ENCODE measurements at places on chromosomes 2 and 18.

DNA sequence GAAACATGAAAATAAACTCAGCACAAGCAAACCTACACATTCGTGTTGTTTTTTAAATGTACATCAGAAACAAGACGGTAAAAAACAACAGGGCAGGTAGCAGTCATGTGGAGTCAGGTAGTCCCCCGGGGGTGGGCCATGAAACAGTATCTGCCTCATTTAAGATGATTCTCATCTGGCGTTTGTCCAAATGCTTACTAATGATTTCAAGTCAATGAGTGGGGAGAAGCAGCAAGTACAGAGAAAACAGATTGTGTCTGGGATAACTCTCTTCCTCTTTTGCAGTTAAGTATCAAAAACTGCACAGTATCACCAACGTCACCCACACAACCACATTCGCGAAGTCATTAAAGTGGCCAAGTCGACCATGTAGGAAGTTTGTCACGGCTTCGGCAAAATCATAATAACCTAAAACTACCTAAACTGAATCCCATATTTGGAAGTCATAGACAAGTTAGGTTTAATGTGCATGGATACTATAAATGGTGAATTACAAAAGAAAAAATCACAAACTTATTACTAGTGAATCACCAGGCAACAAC lies 1.3 kb downstream of the LAPTM4A start:
- DNase-seq, result peak; percentile 51

- DNase-seq, result no peak
Measured at GRCh38 chr2:65754219-65754618, 321.8 kb upstream of the SPRED2 start.

DNA sequence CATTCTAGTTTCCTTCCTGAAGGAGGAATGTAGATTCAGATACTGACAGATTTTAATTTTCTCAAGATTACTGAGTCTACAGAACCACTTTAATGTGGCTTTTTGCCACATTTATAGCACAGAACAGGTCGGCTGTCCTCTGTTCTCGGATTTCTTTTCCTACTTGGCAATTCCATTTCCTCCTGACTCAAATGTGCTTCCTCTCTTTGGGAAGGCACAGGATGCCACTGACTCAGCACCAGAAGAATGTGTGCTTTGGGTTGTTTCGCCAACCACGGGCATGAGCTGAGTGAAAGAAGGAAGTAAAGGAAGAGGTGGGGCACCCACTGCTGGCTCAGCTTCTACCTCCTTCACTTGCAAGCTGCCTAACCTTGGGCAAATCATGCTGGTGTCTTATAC lies 970.6 kb upstream of the ACVR2A start:
- no peak for DNase-seq

DNA sequence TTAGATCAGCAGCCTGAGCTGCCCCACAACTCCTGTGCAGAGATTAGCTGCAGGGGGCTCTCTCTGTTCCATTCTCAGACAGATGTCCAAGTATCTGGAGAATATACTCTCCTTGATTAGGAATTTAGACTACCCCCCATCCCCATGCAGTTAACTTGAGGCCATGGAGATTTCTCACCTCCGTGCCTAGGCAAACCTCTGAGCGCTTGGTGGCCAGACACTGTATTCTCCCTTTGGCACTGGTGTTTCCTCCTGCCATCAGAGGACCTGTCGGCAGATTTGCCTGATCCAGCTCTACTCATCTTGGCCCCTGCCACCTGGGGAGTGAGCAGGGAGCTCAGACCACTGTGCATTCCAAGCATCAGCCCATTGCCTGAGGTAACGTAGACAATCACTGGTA lies 48.3 kb downstream of the ZNF804A start:
- no peak for DNase-seq

DNA sequence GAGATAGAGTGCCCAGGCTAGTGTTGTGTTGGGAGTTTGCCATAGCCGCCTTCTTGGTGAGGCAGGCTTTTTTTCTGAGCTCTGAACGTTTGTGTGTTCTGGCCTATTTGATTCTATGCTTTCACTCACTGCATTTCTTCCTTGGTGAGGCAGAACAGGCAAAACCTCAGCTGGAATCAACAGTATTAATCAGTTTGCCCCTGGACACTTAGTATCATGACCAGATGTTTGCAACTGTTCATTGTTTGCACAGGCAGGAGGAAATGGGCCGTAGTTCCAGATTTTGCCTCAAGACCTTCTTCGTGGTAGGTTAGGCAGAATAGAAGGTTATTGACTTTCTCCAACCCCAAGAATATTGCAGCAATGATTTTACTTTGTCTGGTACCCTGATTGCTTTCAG lies 218.1 kb upstream of the RASGRP3 start:
- no peak for DNase-seq

DNA sequence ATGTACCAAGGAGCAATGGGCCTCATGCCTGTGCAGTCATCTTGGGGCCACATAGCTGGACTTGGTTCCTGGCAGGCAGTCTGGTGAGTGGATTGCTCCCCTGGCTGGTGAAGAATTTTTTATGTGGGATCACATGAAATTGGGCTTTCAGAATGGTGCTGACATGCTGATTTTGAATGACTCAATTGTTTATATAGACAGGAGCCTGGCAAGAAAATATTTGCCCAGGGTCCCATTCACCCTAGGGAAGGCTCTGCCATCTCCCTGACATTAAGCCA lies 266.9 kb downstream of the DYSF start:
- no peak for DNase-seq

DNA sequence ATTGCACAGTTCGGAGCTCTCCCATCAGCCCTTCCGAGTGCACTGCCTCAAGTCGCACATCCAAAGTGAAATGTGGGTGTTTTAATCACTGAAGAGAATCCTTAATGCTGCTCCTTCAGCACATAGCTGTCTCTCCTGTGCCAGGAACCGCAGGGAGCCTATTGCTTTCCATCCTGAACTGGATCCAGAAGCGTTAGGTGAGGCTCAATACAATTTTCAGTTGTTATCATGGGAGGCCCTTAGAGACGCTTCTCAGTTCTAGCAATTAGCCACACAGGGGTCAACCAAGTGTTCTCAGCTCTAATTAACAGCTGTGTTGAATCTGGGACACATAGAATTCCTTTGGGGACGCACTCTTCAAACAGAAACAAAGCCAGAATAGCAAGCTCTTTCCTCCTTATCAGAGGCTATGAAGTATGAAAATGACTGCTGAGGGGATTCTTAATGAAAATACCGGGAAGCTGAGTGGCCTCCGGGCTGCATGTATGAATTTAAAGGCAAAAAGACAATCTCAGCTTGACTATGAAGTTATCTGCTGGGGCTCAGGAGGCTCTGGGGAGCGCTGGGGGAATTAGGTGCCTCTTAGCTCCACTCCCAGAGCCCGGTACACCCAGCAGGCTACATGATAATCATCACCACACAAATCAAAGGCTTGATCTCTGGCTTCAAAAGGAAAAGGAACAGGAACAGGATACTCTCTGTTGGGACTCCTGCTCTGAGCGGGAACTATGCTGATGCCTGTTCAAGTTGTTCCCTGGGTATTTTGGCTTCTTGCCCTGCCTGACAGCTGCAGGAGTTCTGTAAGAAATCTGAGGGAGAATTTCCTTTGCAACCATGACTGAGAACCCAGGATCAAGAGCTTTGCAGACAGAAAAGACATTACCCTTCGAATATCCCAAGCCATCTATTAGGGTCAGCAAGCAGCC lies 55.4 kb upstream of the NCOA1 start:
- DNase-seq, result peak; percentile 72

DNA sequence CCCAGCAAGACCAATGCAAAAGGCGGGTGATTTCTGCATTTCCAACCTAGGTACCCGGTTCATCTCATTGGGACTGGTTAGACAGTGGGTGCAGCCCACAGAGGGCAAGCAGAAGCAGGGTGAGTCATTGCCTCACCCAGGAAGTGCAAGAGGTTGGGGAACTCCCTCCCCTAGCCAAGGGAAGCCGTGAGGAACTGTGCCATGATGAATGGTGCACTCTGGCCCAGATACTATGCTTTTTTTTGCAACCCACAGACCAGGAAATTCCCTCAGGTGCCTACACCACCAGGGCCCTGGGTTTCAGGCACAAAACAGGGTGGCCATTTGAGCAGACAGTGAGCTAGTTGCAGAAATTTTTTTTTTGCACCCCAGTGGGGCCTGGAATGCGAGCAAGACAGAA lies 662.6 kb upstream of the ACVR2A start:
- no peak for DNase-seq

GRCh38 chr2:9554921-9555296 lies 721 bp downstream of the ADAM17 start:
- peak; percentile 90 for DNase-seq

DNA sequence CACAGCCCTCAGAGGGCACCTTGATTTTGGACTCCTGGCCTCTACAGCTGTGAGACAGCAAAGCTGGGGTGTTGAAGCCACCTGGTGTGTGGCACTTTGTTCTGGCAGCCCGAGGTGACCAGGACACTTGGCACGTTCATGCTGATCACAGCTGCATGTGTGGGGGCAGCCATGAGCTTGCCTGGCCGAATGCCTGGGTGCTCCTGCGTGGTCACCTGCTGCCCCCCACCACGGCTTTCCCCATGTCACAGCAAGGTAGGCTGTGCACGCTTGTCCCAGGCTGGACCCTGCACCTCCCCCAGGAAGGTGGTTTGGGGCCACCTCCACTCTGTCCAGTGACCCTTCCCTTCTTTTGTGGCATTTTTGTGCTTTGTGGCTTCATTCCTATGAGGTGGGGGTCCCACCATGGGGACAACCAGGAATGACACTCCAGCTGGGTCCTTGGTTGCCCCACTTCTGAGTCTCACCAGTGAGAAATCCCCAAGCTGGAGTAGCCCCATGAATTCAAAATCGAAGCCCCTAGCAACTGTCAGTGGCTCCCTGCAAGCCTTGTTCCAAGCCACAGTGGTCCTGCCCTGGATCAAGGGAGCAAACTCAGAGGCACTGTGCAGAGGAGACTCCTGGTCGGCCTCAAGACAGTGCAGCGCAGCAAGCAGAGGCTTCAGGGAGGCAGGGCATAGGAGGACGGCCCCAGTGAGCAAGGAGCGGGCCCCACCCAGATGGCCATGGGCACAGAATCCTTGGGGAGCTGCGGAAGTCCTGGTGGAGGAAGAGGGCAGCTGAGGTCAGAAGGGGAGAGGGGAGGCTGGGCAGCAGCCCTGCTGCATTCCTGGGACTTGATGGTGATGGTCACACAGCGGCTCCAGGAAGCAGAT lies 121.4 kb upstream of the HS6ST1 start:
- DNase-seq, result no peak

GRCh38 chr18:23133860-23134779 lies 1.2 kb upstream of the CABLES1 start:
- no peak for DNase-seq

DNA sequence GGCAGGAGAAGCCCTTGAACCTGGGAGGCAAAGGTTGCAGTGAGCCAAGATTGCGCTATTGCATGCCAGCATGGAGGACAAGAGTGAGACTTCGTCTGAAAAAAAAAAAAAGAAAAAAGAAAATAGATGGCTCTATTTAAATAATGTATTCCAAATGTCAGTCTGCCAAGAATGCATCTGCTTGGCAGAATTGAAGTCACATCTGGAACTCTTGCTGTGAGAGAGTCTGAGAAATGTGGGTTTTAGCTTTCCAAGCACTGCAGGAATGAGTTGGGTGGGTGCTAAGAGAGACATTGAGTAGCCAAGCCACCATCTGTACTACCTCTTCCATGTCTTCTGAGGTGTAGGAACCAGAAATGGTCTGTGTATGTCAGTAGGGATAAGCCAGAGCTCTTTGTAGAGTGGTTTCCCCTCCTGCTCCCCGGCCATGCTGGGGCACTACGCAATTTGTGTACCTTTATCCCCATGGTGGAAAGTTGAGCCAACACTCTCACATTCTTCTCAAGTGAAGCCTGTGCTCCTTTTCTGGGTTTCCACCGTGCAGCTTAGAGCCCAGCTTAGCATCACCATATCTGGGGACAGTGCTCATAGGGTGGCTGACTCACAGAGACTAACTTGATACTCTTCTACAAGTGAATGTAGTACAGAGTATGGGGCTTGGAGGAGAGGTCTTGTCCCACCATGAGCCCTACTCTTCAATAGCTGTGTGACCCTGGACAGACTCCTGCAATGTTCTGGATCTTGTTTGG lies 25.3 kb downstream of the IL1F10 start:
- DNase-seq, result no peak

- DNase-seq, result peak; percentile 9
Measured at GRCh38 chr2:41782306-41783158, 265.3 kb upstream of the PKDCC start.

DNA sequence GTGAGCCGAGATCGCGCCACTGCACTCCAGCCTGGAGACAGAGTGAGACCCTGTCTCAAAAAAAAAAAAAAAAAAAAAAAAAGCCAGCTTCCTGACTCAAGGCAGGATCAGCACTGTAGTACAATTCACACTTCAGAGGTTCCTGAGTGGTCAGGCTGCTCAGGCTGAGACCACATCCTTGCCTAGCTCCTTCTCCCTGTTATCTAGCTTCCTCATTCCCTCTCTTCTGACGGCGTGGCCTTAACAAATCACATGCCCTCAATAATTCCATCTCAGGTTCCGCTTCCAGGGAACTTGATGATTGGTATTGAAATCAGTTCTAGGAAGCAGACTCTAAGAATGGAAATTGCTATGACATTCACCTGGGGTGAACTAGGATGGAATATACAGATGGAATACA lies 29.8 kb upstream of the KDM3A start:
- no peak for DNase-seq

DNA sequence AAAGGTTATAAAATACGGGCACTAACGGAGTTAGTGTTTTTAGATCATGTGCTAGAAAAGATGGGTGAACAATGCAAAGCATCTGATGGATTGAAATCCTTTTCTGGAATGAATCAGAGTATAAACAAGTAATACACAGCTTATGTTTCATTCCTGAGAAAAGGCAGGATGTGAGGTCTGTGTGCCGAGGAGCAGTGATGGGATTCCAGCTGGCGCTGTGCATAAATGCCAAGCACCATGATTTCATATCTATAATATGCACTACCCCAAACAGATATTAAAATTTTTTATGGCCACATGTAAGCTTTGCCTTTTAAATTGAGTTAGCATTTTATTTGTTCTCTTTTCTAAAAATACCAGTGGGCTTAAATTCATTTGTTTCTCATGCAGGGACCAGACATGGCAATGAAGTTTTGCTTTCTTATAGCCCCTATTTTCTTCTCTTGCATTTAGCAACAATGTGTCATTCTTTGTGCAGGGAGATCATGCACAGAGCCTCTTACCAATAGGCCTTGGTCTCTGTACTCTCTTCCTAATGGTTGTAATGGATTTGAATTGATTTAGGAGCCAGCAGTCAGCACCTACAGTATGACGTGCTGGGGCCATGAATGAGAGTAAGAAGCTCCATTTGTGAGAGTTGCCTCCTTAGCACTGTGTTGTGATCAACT lies 323.9 kb downstream of the SLC8A1 start:
- DNase-seq, result no peak

DNA sequence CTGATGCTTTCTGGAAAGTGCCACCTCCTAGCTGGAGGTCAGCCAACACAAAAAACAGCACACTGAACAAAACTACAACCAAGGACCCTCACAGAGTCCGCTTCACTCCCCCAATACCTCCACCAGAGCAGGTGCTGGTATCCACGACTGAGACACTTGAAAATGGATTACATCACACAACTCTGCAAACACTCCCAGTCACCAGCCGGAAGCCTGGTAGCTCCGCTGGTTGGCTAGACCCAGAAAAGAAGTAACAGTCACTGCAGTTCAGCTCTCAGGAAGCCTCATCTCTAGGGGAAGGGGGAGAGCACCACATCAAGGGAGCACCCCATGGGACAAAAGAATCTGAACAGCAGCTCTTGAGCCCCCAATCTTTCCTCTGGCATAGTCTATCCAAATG lies 175.4 kb downstream of the LCLAT1 start:
- DNase-seq, result no peak

Measured in fibroblast of the conjunctiva (primary cell).